ENCODE measurements at places on chromosomes 12 and 14. TPM values are rescaled to one million over a fixed set of nuclear protein-coding genes. Genes with fewer than 3 reads are reported as not detected.
A peak's percentile ranks its signal among the peaks of the same experiment; 100 is the strongest.

DNA sequence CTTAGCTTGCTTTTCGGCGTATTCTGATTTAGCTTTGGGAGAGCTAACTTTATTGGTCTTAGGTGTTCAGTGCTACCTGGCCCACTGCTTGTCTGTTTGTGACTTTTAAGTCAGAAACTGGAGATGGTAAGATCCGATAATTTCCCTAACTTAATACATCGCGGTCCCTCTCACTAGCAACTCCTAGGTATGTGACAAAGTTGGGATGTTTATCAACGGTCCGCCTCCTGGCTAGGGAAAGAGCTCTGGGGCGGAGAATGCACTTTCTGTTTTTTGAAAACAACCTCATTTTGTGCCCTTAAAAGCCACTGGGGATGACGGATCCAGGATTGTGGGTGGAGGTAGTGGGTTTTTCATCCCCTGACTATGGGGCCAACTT lies 1.2 kb downstream of the CDKN1B start:
- no peak for DNase-seq
- peak overlapping the region; percentile 98 for H3K4me3 ChIP-seq
- peak overlapping the region; percentile 84 for H3K27ac ChIP-seq
- H3K4me1 ChIP-seq = peaks cover 37% of the 10 kb centered on the region
- peaks cover 38% of the 10 kb centered on the region for H3K36me3 ChIP-seq
- no peaks in the 10 kb centered on the region for H3K27me3 ChIP-seq

DNA sequence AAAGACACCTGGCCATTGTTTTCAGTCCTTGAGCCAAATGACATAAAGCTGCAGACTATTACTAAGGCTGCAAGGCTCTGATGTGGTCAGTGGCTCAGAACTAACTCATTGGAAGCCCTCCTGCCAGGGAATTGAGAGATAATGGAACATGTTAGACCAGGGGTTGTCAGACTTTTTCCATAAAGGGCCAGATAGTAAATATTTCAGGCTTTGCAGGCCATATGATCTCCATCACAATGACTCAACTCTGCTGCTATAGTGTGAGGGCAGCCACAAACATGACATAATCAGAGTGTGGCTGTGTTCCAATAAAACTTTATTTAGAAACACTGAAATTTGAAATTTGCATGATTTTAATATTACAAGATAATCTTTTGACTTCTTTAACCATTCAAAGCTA lies 140.3 kb downstream of the TMEM30B start:
- H3K4me1 ChIP-seq = peaks cover 11% of the 10 kb centered on the region
- no peak overlapping the region for H3K27ac ChIP-seq
- no peaks in the 10 kb centered on the region for H3K27me3 ChIP-seq

GRCh38 chr14:74389980-74390379 lies 36.0 kb downstream of the SYNDIG1L start:
- H3K27me3 ChIP-seq = peaks cover 21% of the 10 kb centered on the region
- DNase-seq = no peak
- no peaks in the 10 kb centered on the region for H3K4me1 ChIP-seq
- H3K27ac ChIP-seq = no peak overlapping the region
- H3K36me3 ChIP-seq = no peaks in the 10 kb centered on the region
- no peak overlapping the region for H3K4me3 ChIP-seq

DNA sequence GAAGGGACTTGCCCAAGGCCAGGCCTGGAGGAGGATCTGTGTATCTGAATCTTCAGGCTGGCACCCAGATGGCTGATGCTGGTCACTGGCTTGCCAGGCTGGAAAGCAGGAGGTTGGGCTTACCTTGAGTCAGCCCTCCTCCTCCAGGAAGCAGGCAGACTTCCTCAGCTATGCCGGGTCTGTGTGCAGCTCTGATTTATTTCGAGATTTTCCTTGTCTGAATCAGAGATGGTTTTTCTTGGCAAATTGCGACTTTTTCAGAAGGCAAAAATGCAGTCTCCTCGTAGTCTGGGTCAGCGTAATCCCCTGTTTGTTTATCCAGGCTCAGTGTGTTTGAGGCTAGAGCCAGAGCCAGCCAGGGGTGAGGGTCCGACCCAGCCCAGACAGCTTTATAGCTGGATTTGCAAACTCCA lies 48.9 kb downstream of the SMOC1 start:
- peaks cover 30% of the 10 kb centered on the region for H3K4me1 ChIP-seq
- no peak overlapping the region for H3K27ac ChIP-seq
- no peak for DNase-seq
- H3K36me3 ChIP-seq = no peaks in the 10 kb centered on the region
- no peak overlapping the region for H3K4me3 ChIP-seq

DNA sequence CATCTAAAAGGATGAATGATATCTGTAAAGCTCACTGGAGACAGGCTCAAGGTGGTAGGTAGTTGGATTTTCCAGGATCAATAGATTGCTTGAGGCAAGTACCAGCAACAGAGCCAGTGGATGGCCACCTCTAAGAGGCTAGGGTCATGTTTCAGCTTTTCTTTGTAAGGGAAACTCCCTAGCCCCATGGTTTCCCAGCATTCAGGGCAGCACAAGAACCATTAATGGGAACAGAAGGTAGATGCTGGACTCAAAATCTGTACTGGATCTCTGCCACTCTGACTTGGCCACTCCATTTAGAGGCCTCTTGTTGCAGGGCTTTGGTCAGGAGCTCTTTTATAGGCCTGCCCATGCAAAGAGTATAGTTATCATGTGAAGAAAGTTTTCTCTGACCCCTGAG lies 76.1 kb upstream of the DYRK2 start:
- no peaks in the 10 kb centered on the region for H3K4me1 ChIP-seq
- no peaks in the 10 kb centered on the region for H3K36me3 ChIP-seq
- no peaks in the 10 kb centered on the region for H3K27me3 ChIP-seq
- H3K27ac ChIP-seq = no peak overlapping the region

DNA sequence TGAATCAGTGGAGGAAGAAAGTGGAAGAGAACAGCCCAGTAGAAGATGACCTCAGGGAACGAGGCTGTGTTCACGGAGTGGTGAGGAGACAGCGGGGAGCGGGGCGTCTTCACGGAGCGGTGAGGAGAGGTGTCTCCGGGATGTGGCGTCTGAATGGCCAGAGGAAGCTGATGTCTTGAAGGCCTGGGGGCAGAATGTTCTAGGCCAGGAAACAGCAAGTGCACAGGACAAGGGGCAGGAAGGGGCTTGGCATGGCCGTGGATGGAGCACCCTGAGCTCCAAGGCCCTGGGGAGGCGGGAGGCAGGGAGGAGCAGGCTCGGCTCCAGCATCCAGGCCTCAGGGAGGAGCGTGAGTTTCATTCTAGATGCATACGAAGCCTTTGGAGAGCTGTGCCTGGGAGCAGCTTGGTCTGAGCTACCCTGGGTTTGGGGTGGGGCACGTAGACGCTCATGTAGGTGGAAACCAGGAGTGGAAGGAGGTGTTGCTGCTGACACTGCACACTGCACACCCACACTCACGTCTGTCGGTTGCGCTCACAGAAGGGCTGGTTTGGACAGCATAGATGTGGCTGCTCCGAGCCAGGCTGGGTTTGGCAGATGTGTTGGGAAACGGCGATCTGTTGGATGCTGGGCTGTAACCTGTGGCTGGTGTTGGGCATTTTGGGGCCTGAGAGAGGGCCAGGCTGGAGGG lies 131.6 kb downstream of the ADGRD1 start:
- no peaks in the 10 kb centered on the region for H3K36me3 ChIP-seq
- peaks cover 10% of the 10 kb centered on the region for H3K4me1 ChIP-seq
- no peak overlapping the region for H3K4me3 ChIP-seq
- no peak overlapping the region for H3K27ac ChIP-seq

DNA sequence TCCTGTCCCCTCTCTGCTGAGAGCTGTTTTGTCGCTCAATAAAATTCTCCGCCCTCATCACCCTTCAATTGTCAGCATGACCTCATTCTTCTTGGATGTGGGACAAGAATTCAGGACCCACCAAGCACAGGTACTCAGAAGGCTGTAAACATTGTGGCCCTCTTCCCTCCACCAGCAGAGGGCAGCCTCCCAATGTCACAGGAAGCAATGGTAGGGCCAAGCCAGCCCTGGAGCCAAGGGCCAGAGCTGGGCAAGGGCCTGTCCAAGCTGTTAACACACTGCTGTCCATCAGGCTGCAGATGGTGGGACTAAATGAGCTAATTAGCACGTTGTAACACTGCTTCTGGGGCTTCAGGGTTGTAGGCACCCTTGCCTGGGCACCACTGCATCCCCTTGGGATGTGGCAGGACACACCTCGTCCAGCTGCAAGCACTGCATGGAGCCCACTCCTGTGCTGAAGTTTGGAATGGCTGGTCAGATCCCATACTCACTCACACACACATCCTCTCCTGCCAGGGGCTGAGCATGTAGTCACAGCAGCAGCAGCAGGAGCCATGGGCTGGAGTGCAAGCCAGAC lies 62.7 kb upstream of the HECTD1 start:
- no peaks in the 10 kb centered on the region for H3K36me3 ChIP-seq
- H3K4me3 ChIP-seq = no peak overlapping the region
- H3K27ac ChIP-seq = no peak overlapping the region
- no peak for DNase-seq
- no peaks in the 10 kb centered on the region for H3K4me1 ChIP-seq

- H3K4me3 ChIP-seq = no peak overlapping the region
- H3K36me3 ChIP-seq = no peaks in the 10 kb centered on the region
- no peaks in the 10 kb centered on the region for H3K4me1 ChIP-seq
- no peak for DNase-seq
- peaks cover 3% of the 10 kb centered on the region for H3K27me3 ChIP-seq
Measured at GRCh38 chr14:53619691-53620231, 336.9 kb downstream of the BMP4 start.

DNA sequence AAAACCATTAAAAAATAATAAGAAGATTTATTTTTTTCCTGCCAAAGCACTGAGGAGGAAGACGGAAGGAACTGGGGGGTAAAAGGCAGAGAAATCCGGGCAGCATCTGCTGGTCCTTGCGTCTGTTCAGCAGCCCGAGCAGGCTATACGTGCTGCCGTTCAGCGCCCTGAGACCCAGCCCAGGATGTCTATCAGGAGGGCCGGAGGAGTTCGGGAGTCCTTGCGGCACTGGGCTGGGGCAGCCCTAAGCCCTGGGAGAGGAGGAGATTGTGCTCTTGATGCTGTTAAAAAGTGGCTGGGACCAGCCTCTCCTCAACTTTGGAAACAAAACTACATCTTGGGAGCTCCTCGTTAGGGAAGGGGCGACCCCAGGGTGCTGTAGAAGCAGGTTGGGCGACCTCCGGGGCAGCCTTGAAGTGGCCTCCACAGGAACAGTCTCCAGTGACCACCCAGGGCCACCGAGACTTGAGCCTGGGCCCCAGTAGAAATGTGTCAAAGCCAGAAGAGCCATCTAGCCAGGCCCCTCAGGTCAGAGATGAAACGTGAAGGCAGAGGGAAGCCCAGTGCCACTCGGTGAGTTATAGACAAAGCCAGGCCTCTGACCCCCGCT lies 14.3 kb downstream of the PGF start:
- H3K27me3 ChIP-seq = peaks cover 10% of the 10 kb centered on the region
- no peak overlapping the region for H3K27ac ChIP-seq
- H3K36me3 ChIP-seq = no peaks in the 10 kb centered on the region
- H3K4me3 ChIP-seq = no peak overlapping the region
- no peak for DNase-seq

DNA sequence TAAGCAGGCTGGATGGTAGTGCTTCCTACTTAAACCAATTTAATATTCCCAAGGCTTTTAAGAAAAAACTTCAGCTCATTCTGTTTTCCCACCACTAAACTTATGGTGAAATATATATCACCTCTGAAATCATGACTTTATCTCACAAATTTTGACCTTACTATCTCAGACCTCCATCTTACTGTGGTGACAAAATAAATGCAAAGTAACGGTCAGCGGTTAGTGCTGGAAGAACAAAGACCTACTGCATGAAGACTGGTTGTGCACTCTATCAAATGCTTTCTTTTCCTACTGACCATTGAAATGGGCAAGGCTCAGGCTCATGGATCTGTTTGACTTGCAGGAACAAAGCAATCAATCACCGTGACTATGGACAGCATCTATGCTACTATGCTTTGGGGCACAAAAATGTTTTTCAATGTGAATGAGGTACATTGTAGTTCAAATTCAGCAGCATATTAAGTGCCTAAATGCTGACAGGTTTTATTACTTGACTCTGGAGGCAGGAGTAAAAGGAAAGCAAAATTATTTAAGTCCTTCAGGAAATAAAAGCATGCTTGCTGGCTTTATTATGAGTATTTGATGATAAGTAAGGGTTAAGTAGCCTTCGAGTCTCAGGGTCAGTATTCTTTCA lies 43.1 kb upstream of the GTF2A1 start:
- H3K27ac ChIP-seq = peak overlapping the region; percentile 27
- peaks cover 17% of the 10 kb centered on the region for H3K36me3 ChIP-seq
- H3K27me3 ChIP-seq = no peaks in the 10 kb centered on the region
- peaks cover 8% of the 10 kb centered on the region for H3K4me1 ChIP-seq
- no peak for DNase-seq

DNA sequence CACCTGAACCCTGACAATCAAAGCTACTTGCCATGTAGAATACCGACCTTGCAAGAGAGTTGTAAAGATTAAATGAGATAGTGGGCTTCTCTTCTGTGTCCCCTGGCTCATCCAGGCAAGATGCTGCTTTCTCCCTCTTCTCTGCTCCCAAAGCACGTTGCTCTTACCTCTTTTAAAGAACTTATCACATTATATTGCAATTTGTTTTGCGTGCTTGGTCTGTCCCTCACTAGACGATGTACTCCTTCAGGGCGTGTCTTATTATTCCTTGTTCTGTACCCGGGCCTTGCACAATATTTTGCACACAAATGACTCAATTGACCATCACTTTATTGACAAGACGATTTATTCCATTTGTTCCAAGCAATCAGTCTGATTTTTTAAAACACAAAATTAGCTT lies 3.3 kb downstream of the DCN start:
- DNase-seq = no peak
- H3K36me3 ChIP-seq = peaks cover 7% of the 10 kb centered on the region
- no peak overlapping the region for H3K27ac ChIP-seq

- H3K36me3 ChIP-seq = peaks cover 25% of the 10 kb centered on the region
- no peaks in the 10 kb centered on the region for H3K27me3 ChIP-seq
- H3K4me1 ChIP-seq = no peaks in the 10 kb centered on the region
- no peak overlapping the region for H3K4me3 ChIP-seq
- no peak for DNase-seq
Measured at GRCh38 chr12:106064721-106065021, 74.1 kb downstream of the NUAK1 start.

- H3K36me3 ChIP-seq = no peaks in the 10 kb centered on the region
- no peak for DNase-seq
- no peak overlapping the region for H3K4me3 ChIP-seq
- no peaks in the 10 kb centered on the region for H3K27me3 ChIP-seq
- H3K4me1 ChIP-seq = no peaks in the 10 kb centered on the region
Measured at GRCh38 chr12:88245905-88246304, 103.8 kb downstream of the TMTC3 start.

DNA sequence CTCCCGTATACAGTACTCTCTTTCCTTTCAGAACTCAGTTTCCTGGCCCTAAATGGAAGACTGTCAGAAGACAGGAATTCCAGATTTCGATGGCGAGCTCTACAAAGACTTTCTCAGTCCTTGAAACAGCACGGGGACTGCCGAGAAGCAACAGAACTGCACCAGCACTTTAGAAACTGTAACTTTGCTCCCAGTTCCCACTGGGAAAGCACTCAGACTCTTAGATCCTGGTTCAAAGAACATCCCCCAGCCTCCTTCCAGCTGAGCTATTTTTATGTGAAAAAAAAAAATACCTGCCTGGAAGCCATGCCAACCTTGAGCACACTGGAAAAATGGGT lies 1.8 kb downstream of the PXN start:
- no peaks in the 10 kb centered on the region for H3K27me3 ChIP-seq
- no peak for DNase-seq
- H3K4me3 ChIP-seq = peak overlapping the region; percentile 89
- H3K27ac ChIP-seq = peak overlapping the region; percentile 86

- peak overlapping the region; percentile 86 for H3K4me3 ChIP-seq
- peak overlapping the region; percentile 76 for H3K27ac ChIP-seq
- peaks cover 10% of the 10 kb centered on the region for H3K4me1 ChIP-seq
- H3K27me3 ChIP-seq = no peaks in the 10 kb centered on the region
- DNase-seq = no peak
Measured at GRCh38 chr12:113359133-113359938, 949 bp downstream of the PLBD2 start.

Gene RAD51AP1
- total RNA-seq = 20.7 TPM

Gene SLC25A21
- total RNA-seq = 0.58 TPM

Gene CCDC88C
- 24.4 TPM for total RNA-seq

Gene STON2
- 40.4 TPM for total RNA-seq

Gene RAP1B
- 151 TPM for total RNA-seq

Gene CRACR2A
- 1.9 TPM for total RNA-seq
